IgD-negative memory B cell (primary cell): ENCODE measurements at places on chromosomes 11 and 22. TPM values are rescaled to one million over a fixed set of nuclear protein-coding genes. Genes with fewer than 3 reads are reported as not detected.

The C11orf42 gene
- not detected for polyA plus RNA-seq

The CSNK2A3 gene
- polyA plus RNA-seq = 1.3 TPM

The ALKBH8 gene
- polyA plus RNA-seq = 11.5 TPM

The B3GAT1 gene
- polyA plus RNA-seq = not detected

The SLC43A1 gene
- polyA plus RNA-seq = 7.2 TPM

The PRCP gene
- 48.8 TPM for polyA plus RNA-seq
